ENCODE measurements at places on chromosomes 12 and 14.

- H3K27ac ChIP-seq, result no peak overlapping the region
- peaks cover 4% of the 10 kb centered on the region for H3K36me3 ChIP-seq
- H3K27me3 ChIP-seq, result no peaks in the 10 kb centered on the region
- DNase-seq, result no peak
- H3K4me3 ChIP-seq, result no peak overlapping the region
- H3K4me1 ChIP-seq, result peaks cover 7% of the 10 kb centered on the region
Measured at GRCh38 chr14:80615831-80616230, 325.7 kb downstream of the CEP128 start.

- no peak for DNase-seq
- no peak overlapping the region for H3K27ac ChIP-seq
- no peaks in the 10 kb centered on the region for H3K36me3 ChIP-seq
Measured at GRCh38 chr12:39595928-39596327, 23.7 kb downstream of the ABCD2 start.

- no peak for DNase-seq
- H3K27ac ChIP-seq, result no peak overlapping the region
- no peak overlapping the region for H3K4me3 ChIP-seq
- no peaks in the 10 kb centered on the region for H3K27me3 ChIP-seq
- H3K36me3 ChIP-seq, result no peaks in the 10 kb centered on the region
- H3K4me1 ChIP-seq, result peaks cover 3% of the 10 kb centered on the region
Measured at GRCh38 chr12:93618891-93619410, 46.5 kb downstream of the SOCS2 start.

DNA sequence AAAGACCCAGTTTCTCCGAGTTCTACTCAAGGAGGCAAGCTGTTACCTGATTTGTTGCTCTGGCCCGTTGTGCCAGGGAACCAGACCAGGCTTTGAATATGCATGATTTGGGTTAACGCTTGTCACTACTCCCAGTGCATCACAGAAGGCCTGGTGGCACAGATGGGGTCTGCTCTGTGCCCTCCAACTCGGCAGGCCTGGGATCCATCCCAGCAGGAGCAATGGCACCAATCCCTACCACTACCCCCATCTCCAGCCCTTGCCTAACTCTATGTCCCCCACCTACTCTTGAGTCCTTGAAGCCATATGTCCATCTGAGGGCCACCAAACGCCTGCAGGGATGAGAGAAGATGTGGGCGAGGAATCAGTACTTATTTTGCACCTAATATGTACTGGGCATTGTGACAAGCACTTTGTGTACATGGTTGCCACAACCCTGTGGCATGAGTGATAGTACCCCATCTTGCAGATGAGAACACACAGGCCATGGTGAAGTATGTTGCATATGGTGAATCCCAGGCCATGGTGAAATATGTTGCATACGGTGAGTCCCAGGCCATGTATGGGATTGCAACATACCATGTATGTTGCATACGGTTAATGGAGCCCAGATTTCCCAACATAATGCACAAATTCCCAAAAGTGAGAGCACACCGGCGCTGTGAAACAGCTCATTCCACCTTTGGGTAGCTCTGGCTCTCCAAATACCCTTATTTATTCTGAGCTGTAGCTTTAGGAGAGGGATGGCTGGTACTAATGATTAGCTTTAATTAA is 102.7 kb downstream of the NTF3 start:
- no peak overlapping the region for H3K4me3 ChIP-seq
- no peaks in the 10 kb centered on the region for H3K4me1 ChIP-seq
- no peaks in the 10 kb centered on the region for H3K36me3 ChIP-seq
- DNase-seq, result no peak
- no peak overlapping the region for H3K27ac ChIP-seq
- peaks cover 47% of the 10 kb centered on the region for H3K27me3 ChIP-seq

- H3K36me3 ChIP-seq, result no peaks in the 10 kb centered on the region
- no peak overlapping the region for H3K4me3 ChIP-seq
- no peaks in the 10 kb centered on the region for H3K4me1 ChIP-seq
- H3K27ac ChIP-seq, result no peak overlapping the region
- no peaks in the 10 kb centered on the region for H3K27me3 ChIP-seq
Measured at GRCh38 chr12:44296624-44297197, 460.8 kb downstream of the TMEM117 start.

Data from PC-9 (cell line).